ENCODE measurements at places on chromosomes 12 and 14.

DNA sequence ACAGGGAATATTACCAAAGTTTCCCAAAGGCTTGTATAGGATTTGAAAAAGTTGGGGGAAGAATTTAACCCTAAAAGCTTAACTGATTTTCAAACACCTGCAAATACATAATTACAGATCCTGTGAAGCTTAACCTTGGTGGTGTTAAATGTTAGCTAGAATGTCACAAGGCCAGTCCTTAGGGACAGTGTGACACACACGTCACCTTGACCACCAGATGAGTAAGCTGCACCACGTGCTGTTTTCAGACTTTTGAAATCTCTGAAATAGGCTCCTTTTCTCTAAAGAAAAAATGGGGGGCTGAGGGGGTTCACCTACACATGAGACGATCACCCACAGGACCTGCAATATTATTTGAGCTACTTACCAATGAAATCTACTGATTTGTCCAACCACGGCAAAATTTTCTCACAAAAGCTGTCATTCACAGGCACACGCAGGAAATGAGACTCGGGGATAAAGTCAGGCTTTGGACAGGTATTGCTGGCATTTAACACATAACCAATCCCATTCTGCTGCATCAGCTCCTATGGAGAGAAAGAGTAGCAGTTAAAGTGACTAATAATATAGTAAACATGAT lies 75.9 kb downstream of the DUSP16 start:
- no peak for DNase-seq

DNA sequence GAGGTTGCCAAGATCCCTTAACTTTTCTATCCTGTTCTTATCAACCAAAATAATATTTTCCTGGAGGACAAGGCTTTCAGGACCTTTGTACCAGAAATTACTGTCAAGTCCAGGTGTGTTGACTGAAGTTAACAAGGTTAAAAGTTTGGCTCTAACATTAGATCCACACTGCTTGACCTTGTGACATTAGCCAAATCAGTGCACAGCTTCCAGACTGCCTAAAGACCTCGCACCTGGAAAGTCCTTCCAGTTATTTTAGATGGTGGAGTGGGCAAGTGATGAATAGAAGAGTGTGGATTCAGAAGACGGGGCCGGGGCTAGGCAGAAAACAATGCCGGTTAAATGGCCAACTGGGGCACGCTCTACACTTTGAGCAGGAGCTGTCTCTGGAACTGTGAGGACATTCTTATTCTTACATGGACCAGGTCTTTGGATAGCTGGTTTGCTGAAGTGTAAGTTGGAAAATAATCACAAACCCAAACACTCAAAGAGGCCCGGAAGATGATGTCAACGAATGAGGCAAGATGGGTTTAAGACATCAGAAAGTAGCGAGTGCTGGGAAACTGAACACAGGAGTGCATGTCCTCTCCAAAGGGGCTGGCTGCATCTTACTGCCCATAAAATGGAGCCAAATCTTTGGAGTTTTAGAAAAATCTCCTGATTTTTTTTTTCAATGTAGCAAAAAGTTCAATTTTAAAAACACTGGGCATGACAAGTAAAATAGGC lies 56.3 kb downstream of the NIN start:
- no peak for DNase-seq

- no peak for DNase-seq
These were observed 232.2 kb upstream of the PLEKHG7 start for GRCh38 chr12:92470608-92471021.

DNA sequence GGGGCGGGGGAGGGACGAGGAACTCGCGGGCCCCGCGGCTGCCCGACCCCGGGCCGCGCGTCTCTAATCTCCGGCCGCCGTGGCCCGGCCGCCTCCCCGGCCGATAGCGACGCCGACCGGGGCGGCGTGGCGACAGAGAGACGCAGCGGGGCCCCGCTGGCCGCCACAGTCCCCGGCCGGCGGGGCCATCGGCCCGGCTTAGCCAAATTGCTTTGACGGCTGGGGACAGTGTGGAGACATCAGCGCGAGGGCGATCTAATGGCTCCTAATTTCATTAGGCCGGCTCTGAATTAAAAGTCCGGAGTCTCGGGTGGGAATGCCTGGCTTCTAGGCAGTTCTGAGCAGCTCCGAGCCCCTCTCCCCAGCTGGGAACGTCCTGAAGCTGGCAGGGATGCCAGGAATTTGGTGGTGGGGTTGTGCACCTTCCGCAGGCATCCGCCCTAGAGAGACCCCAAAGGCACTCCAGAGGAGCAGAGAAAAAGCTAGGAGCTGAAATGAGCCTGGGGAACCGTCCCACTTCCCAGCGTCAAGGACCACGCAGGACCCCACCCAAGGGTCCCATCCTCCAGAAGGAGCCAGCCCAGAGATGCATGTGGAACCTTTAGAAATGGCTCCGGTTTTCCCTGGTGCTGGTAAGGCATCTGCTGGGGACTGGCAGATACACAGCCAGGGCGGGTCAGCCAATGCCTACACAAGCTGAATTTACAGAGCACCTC lies 9.6 kb downstream of the TBX5 start:
- DNase-seq: no peak

DNA sequence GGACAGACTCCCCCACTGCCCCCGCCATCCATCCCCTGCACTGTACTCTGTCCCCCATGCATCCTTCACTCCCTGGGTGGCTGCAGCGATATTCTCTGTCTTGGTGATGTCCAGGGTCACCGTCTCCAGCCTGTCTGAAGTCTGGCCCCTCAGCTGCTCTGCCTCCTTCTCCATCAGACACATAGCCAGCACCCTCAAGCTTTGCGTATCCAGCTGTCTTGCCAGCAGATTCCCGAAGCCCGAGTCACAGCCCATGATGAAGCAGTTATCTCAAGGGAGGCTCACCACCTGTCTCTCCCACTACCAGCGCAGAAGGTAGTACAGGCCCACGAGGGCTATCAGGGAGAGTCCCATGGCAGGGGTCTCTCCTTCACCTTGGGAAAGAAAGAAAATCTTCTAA lies 77.8 kb downstream of the HSD17B6 start:
- DNase-seq: no peak

- DNase-seq: peak; percentile 67
These were observed 14.3 kb upstream of the ARMH4 start for GRCh38 chr14:58166005-58166983.

DNA sequence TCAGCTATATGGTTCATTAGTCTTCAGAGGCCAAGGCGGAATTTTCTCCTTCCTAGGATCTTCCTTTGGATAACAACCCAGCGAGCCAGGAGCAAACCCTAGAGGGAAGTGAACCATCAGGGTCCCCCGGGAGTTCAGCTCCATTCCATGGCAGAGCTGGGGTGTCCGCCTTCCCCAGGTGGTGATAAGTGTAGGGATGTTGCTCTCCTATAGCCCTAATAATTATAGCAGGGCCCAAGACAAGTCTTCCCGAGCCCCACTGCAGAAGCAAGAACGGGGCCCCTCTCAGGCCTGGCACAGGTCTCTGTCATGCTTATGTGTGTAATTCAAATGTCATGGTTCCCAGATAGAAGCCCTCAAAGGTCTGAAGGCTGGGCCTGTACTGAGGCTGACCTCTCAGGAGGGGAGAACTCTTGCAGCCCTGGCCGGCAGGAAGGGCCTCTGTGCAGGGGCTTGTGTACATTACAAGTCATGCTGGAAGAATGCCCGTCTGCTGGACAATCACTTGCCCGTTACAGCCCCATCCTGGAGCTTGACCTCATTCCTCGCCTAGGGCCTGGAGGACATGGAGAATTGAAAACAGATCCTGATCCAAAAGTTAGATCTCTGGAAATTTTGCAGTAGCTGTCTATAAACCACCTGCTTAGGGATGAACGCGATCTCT lies 17.3 kb downstream of the LRTM2 start:
- no peak for DNase-seq

GRCh38 chr12:55727643-55728185 lies 1.1 kb downstream of the CD63 start:
- no peak for DNase-seq

GRCh38 chr14:30082486-30082885 lies 154.8 kb upstream of the PRKD1 start:
- no peak for DNase-seq

GRCh38 chr14:94355191-94355794 lies 32.2 kb upstream of the SERPINA6 start:
- DNase-seq: no peak

GRCh38 chr12:84069699-84070098 lies 842.9 kb downstream of the SLC6A15 start:
- DNase-seq: no peak

- no peak for DNase-seq
These were observed 11.7 kb downstream of the CLEC9A start for GRCh38 chr12:10042167-10042566.

- no peak for DNase-seq
These were observed 24.7 kb downstream of the CLMN start for GRCh38 chr14:95294834-95295599.

DNA sequence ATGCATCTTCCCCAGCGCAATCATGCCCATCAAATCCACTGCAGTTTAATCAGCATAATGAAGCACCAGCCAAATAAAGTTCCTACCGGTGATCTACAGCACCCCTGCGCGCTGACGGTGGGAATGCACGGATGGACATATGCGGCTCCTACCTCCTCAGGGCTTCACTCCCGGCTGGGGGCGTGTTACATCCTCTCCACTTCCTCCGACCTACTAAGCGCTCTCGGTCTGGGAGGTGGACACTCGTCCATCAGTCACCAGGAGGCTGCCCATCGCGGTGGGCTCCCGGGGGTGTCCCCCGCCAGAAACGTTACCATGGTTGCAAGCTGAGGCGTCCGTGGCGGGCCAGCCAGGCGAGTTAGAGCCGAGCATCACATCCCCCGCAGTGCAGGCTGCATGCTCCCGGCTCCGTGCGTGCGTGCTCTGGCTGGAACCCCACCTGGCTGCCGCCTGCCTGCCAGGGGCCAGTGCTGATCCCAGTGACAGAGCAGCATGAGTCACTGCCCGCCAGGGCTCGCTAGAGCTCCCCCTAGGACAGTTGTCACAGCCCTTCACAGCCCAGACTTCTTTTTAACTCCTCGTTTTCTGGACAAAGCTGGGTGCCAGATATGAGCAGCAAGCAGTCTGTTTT lies 73.0 kb downstream of the CIT start:
- no peak for DNase-seq
